ENCODE measurements at places on chromosomes 3 and 15. TPM values are rescaled to one million over a fixed set of nuclear protein-coding genes. Genes with fewer than 3 reads are reported as not detected.

DNA sequence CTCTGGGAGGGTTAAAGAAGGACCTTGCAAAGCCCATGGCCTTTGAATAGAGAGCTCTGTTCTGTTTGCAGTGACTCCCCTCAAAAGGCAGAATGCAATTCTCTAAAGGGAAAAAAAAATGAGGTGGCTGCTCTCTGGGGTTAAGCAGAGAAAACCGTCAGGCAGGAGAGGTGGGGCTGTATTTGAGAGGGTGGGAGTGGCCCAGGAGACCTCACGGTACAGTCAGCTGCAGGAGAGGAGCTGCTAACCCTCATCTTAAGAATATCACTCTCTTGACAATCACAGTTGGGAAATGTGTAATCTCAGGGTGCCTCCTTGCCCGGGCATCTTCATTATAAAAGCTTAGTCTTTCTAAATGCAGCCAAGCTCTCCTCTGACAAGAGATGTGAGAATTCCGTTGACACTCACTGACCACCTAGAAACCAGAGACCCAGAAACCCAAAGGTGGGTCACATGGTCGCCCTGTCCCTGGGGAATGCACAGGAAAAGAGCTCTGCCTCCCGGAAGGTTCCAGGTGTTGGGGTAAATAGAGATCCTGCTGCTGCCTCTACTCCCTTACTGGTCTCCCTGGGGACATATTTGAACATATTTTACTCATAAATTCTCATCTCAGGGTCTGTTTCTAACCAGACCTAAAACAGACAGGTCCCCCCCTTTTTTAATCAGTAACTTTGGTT is 159.1 kb upstream of the CTDSPL start:
- no peak for DNase-seq

GRCh38 chr15:65076486-65077290 is at the start of gene KBTBD13:
Gene KBTBD13, plus strand, starts transcription at chr15:65076746. Its CDS starts 70 bp downstream, at chr15:65076816.
- DNase-seq, result no peak

DNA sequence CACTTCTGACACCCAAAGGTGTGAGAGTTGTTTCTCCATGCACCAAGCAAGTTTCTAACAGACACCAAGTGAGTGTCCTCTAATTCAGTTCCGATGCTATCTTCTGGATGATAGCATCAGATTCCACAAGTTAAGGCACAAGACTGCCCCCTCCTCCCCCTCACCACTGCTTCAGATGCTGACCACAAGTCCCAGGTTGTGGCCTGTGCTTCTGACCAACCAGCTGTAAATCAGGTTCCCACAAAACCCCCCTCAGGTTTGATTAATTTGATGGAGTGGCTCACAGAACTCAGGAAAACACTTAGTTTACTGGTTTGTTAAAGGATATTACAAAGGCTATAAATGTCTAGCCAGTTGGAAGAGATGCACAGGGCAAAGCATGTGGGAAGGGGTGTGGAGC is 7.0 kb upstream of the PLA1A start:
- DNase-seq, result no peak

- DNase-seq, result no peak
These were observed 81.6 kb downstream of the FBN1 start for GRCh38 chr15:48563934-48564333.

DNA sequence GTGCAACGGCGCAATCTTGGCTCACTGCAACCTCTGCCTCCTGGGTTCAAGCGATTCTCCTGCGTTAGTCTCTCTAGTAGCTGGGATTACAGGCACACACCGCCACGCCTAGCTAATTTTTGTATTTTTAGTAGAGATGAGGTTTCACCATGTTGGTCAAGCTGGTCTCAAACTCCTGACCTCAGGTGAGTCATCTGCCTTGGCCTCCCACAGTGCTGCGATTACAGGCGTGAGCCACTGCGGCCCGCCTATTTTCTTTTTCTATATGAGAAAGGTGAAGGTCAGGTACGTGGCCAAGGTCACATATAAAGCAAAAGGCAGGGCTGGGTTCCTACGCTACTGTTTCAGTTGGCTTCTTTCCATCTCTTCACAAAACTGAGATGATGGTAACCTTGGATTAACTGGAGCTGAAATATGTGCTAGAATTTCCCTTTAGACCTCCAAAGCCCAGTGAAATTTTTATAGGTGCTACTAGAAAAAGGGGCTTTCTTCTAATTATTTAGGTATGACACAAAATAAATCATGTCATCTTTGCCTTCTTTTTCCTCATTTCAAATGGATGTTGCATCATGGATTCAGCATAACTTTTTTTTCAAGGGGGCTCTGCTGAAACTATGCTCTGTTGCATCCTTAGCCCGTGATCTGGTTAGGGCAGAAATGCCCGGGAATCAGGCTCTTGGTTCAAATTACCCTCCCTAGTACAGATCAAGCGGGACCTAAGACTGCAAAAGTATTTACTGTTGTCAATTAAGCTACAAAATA is 68.5 kb downstream of the MYO1E start:
- no peak for DNase-seq

GRCh38 chr15:74441248-74441941 is 7.6 kb upstream of the SEMA7A start:
- no peak for DNase-seq

DNA sequence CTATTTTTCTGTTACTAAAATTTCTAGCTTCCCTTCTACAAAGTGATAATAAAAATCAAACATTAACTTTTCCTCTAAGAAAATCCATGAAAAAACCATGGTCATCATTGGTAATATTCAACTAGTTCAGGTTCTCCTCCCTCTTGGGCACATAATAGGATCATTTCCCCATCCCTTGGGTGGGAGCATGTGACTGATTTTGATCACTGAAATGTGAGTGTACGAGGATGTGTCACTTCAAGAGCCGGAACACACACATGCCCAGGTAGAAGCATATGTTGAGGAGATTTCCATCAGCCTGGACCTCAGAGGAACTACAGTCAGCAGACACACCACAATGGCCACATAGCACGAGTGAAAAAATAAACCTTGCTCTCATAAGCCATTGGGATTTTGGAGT is 36.1 kb downstream of the AP3S2 start:
- no peak for DNase-seq

DNA sequence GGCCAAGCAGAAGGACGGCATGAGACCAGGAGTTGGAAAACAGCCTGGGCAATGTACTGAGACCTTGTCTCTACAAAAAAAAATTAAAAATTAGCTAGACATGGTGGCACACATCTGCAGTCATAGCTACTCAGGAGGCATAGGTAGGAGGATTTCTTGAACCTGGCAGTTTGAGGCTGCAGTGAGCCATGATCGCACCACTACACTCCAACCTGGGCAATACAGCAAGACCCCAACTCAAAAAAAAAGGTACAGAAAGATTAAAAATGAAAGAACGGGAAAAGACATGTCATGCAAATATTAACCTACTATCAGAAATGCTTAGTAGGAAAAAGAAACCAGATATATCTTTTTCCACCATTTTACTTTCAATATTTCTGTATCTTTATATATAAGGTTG is 99.6 kb upstream of the ATP11B start:
- DNase-seq, result no peak

NRROS gene
- total RNA-seq, result 6.5 TPM

MST1R gene
- total RNA-seq, result 2.8 TPM

CELF6 gene
- 6.8 TPM for total RNA-seq

SOX14 gene
- not detected for total RNA-seq

CCDC191 gene
- total RNA-seq, result 9.7 TPM

UBA7 gene
- 114 TPM for total RNA-seq
